Stimulated activated CD4-positive, alpha-beta T cell treated with anti-CD3 and anti-CD28 coated beads, TNF-alpha, amount 100 ng/mL, for 1 hour (primary cell): ENCODE measurements at places on chromosomes 1 and 21.

GRCh38 chr1:189312499-189312898 lies 1165.2 kb downstream of the BRINP3 start:
- DNase-seq, result no peak

DNA sequence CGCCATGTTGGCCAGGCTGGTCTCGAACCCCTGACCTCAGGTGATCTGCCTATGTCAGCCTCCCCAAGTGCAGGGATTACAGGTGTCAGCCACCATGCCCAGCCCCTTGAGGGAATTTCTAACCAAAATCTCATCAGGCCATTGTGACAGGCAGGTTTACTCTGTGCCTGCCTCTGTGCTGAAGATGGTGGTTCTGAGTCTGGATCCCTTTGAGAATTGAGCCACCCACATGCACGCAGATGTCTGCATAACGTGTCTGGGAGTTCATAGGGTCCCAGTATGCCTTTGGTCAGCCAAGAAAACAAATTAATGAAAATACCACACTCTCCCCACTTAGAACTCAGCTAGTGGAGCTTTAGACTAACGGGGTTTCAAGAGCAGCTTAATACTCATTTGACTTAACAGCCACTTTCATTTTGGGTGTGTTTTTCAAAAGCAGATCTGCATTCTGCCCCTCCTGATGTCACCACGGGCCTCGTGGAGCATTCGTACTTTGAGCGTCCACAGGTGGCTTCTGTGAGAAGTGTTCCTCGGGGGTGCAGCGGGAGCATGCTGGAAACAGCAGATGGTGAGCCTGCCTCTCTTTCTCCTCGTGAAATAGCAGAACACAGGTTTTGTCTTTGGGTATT lies 45.3 kb downstream of the DIP2A start:
- DNase-seq, result no peak

DNA sequence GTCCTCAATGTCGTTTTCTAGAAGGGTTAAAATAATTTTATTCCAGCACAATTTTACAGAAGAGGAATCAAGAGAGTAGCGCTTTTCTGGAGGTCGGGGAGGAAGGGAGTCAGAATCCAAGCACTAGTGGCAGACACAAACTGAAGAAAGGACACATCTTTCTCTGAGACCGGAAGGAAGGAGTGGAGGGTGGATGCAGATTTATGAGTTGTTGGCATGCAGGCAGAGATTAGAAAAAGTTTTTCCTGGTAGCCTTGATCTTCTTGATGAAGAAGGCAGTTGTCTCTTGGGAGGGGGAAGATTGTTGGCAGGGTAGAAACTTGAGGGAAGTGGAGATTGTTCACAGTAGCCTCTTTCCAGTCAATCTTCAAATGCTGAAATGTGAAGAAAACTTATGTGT lies 149.8 kb downstream of the PAPPA2 start:
- no peak for DNase-seq

DNA sequence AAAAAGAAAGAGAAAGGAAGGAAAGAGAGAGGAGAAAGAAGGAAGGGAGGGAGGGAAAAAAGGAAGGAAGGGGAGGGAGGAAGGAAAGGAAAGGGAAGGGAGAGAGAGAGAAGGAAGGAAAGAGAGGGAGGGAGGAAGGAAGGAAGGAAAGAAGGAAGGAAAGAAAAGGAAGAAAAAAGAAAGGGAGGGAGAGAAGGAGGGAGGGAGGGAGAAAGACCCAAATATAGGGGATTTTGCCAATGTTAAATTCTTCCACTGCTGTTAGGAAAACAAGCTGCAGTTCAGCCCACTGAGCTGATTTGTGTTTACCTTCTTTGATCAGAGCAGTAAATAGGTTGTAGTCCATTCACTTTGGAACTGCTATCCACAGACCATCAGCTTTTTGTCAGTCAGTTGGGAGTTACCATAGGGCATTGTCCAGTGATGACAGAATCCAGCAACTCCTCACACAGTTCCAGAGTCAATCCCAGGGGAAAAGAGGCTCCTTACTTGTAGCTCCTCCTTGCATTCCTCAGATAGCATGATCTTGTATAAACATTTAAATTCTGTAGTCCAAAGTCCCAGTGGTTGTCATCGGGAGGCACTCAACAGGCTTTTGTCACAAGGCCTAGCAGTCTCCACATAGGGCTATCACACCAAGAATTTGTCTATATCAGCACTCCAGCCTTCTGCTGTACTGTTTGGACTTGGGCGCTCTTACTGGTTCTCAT lies 13.5 kb upstream of the PPP1R8 start:
- no peak for DNase-seq

DNA sequence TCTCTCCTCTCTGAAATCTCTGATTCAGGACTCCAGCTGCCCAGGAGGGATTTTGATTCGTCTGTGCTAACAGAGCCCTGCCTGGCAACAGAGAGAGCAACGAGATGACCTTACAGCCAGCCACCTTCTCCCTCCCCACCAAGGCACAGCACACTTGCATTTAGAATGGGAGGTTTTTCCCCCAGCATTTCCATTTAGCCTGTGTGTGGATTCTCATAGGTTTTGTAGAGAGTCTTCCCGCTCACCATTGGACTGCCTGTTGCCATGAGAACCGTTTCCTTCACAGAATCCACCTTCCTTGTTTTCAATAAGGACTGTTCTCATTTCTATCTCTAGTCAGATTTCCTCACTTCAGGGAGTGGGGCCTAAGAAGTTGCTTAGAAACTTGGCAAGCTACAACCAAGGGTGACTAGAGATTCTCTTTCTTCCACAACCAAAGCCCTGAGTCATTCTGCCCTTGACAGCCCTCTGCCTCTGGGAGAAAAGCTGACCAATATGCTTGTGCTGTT lies 5.8 kb upstream of the IKBKE start:
- DNase-seq, result no peak

- DNase-seq, result no peak
Measured at GRCh38 chr1:224785622-224786021, 143.9 kb upstream of the DNAH14 start.

DNA sequence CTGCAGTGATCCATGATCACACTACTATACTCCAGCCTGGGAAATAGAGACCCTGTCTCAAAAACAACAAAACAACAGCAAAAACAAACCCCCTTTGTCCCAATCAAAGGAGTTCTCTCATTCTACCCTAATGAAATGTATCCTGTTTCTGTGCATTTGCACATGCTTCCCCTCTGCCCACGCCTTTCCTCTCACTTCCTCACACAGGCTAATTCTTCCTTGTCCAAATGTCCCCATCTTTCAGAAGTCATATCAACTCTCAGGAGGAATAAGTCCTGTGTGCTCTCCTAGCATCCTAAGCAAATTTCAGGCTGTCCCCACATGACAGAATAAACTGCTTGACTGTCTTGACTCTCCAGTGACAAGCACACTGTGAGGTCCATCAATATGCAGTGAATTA lies 8.1 kb upstream of the ATP1B1 start:
- DNase-seq, result no peak

DNA sequence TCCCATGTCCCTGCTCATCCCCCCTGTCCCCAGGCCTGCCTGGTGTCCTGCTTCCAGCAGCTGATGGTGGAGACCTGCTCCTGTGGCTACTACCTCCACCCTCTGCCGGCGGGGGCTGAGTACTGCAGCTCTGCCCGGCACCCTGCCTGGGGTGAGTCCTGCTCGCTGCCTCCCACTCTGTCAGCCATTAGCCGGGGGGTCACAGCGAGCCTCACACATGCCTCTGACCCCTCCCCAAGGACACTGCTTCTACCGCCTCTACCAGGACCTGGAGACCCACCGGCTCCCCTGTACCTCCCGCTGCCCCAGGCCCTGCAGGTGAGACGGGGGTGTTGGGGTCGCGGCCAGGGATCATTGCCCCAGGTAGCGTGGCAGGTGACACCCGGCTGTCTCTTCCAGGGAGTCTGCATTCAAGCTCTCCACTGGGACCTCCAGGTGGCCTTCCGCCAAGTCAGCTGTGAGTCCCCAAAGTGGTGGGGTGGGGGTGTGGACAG lies 10.0 kb downstream of the SCNN1D start:
- DNase-seq, result no peak

- no peak for DNase-seq
Measured at GRCh38 chr1:239322369-239322768, 64.0 kb upstream of the CHRM3 start.

DNA sequence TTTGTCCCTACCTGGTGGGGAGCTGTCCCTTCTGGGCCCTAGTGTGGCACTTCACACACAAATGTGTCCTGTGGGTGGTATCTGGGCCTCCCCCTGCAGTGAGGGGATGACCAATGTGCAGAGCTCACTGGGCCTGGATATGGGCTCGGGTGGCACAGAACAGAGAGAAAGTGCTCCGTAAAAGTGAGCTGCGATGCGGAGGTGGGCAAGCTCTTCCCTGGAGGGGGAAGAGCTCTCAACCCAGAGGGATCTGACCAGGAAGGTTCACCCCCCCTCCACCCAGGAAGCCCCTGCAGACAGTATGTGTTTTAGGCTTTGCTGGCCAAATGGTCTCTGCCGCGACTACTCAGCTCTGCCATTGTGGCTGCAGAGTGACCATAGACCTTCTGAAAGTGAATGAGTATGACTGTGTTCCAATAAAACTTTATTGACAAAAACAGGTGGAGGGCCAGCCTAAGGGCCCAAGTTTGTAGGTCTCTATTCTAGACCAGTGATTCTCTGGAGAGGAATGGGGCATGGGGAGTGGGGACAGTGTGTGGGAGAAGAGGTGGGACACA lies 8.6 kb upstream of the ITGB2 start:
- DNase-seq, result no peak

- no peak for DNase-seq
Measured at GRCh38 chr1:150320667-150320978, 710 bp upstream of the PRPF3 start.

DNA sequence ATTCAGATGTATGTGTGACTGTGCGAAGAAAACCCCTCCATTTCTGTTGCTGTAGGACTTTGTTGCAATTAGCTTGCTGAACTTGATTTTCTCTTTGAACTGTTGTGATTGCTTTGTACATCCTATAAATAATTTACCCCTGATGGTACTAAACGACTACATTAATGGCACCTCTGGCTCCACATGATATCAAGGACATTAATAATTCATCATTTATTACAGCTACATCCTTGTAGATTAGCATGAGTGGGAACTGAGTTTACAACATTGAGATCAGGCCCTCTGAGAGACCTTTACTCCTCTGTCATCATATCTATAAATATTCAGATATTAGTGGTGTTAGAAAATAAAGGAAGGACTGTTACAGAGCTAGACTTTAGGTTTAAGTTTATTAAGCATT lies 13.5 kb downstream of the LRIG2 start:
- no peak for DNase-seq

- no peak for DNase-seq
Measured at GRCh38 chr1:244046907-244047611, 4.0 kb upstream of the ZBTB18 start.

- no peak for DNase-seq
Measured at GRCh38 chr1:201941420-201942128, 4.8 kb downstream of the LMOD1 start.

DNA sequence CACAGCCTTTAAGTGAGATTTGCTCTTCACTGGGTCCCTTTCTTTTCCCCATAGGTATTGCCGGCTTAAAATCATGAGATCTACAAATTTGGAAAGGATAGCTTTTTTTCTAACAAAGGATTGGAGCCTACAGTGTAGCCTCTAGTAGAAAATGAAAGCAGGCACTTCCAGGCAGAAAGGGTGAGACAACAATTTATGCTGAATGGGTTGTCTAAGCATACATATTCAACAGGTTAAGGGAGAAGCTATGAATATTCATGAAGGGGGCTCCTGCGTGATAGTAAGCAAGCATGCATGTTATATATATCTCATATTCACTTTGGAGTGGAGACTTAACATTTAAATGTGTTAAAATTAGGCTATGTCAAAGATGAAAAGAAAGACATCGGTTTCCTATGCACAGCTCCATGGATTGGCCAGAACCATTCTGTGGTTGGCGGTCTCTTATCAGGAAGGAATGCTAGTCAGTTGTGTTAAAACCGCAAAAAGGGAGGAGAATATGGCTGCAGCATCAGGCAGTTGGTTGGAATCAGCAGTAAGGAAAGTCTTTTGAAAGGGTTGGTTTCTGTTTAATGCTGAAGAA lies 66.0 kb downstream of the VCAM1 start:
- DNase-seq, result no peak

DNA sequence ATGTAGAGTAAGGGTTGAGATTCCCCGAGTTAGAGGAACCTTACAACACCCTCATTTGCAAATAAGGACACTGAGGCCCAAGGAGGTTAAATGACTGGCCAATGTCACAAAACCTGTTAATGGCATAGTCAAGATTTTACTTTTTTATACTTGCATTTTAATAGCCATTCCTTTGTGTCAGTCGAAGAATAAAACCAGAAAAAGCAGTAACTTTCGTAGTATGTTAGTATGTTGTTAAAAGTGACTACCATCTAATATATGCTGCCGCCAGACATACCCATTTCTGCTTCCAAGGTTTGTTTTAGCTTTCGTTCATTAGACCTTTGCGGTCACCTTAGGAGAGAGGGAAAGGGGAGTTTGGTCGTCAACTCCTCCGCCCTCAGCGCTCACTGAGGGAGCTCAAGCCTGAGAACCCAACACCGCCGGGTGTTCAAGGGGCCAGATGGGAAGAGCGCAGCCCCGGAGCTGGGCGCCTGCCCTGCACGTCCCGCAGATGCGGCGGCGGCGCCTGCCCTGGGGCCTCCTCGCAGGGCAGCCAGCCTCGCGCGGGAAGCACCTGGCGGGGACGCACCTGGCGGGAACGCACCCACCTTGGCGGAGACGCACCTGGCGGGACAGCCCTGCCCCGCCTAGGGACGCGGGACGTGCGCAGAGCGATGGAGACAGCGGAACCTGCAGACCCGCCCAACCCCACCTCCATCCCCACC lies 466 bp downstream of the VPS26C start:
- no peak for DNase-seq

- DNase-seq, result no peak
Measured at GRCh38 chr1:209607102-209607794, 23.7 kb downstream of the CAMK1G start.

- no peak for DNase-seq
Measured at GRCh38 chr21:17758683-17759082, 60.5 kb downstream of the C21orf91 start.

GRCh38 chr21:37667380-37667779 lies 248.9 kb downstream of the KCNJ6 start:
- no peak for DNase-seq
